ENCODE measurements at places on chromosomes 4 and X.

DNA sequence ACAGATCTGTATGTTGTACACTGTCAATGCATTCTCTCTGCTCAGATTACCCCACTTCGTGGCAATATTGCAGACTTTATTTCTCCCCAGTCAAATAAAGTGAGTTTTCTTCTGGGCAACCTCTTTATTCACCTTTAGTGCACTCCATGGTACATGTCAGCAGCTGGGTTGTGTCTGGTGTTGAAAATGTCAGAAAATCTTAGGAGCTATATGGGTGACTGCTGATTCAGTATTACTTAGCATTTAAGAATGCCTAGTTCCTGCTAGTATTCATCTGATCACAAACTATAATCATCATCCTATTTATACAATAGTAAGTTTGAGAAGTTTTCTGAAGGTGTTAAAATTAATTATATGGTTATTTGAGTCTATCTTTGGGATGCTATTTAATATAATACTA, 112.5 kb downstream of the CFAP299 start:
- DNase-seq, result no peak

GRCh38 chr4:106830879-106831278, 205.2 kb downstream of the DKK2 start:
- no peak for DNase-seq

DNA sequence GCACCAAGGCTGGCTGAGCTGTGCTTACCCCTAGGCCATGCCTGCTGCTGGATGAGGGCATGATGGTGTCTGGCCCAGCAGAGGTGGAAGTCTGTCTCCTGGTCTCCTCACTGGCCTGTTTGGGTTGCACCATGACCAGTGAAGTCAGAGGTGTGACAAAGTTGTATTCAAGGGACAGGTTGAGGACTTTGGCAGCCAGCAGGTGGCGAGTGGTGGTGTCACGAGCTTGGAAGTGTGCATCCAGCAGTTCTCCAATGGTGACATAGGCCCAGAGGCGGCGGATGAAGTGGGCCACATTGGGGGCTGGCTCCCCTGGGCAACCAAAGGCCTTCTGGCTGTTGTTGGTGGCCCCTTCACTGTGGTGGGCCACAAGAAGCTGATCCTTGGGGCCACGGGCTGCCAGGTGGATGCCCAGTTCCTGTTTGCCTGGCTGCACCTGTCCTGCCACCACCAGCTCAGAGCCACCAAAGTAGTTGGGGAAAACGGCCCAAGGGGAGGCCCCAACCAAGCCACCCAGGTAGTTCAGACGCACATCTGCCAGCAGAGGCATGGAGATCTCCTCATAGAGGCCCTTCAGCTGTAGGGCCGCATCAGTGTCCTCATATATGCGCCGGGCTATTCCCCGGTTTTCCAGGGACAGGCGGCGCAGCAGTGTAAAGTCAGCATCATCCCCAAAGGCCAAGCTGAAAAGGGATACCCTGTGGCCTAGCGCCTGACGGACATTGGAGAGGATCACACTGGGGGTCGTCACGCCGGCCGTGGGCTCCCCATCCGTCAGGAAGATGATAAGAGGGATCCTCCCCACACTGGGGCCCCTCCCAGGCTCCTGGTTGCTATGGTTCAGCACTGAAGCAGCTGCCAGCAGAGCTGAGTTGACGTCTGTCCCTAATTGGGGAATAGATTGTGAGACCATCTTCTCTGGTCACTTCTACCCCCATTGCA, 39.7 kb downstream of the ITIH6 start:
- DNase-seq, result no peak

GRCh38 chr4:91963486-91963885, 340.3 kb upstream of the GRID2 start:
- DNase-seq, result no peak

GRCh38 chr4:166301266-166301665, 428.2 kb downstream of the TLL1 start:
- DNase-seq, result no peak

- DNase-seq, result no peak
Observed at GRCh38 chr4:176090115-176090514, 24.5 kb downstream of the WDR17 start.

- no peak for DNase-seq
Observed at GRCh38 chr4:121980643-121981042, 28.8 kb upstream of the TRPC3 start.

GRCh38 chr4:159455675-159456237, 352.9 kb downstream of the RAPGEF2 start:
- no peak for DNase-seq

DNA sequence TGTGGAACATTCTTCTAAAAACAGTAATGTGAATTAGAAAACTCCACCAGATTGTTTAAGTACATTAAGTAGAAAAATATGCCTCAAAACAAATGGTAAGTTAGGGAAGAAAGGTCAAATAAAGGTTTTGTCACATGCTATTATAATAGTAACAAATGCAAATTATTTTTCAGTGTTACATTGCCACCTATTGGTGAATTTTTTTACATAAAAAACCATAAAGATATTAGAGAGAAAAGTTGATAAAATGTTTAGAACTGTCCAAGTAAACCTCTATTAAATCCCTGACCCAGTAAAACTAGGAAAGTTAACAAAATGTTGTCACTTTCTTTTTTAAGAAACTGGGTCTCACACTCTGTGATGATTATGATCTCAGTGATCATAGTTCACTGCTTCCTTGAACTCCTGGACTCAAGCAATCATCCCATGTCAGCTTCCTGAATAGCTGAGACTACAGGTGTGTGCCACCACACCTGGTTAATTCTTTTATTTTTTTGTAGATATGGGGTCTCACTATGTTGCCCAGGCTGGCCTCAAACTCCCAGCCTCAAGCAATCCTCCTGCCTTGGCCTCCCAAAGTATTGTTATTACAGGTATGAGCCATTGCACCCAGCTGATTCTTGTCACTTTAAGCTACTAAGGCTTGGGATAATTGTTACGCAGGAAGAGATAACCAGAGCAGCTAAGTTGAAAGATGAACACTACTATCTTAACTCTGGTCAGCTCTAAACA, 157.6 kb downstream of the ATRX start:
- no peak for DNase-seq

DNA sequence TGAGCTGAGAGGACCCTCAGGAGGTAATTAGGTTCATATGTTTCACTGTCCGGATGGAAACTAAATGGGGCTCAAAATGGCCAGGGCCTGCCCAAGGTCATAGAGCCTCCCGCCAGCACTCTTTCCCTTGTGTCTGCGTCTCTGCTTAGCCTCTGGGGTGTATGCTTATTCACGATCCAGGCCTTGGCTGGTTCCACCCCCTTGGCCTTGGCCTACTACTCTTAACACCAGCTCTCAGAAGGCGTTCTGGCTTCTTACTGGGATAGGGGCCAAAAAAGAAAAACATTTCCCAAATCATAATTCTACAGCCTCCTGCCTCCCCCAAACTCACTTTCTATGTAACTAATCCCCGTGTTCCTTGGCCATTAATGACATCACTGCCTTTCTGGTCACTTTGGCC, 68.8 kb downstream of the RTL5 start:
- no peak for DNase-seq

GRCh38 chr4:156038772-156039171, 85.1 kb upstream of the CTSO start:
- DNase-seq, result no peak

- no peak for DNase-seq
Observed at GRCh38 chr4:6277139-6277802, 7.6 kb downstream of the WFS1 start.

DNA sequence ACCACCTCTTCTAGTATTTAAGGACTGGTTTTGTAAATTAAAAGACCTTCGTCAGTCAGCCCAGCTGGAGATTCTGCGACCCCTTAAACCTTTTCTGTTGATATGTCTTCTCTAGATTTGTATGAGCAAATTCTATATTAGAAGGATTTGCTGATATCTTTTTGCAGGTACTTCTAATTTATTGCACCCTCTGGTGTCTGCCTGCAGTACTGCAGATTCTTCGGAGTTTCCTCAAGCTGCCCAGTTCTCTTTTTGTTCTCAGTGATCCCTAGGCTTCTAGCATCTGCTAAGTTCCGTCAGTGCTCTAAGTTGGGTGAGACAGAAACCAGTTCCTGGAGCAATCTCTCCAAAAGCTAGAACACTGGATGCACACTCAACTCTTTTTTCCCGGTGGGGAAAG, 545.2 kb downstream of the C4orf33 start:
- peak; percentile 11 for DNase-seq

GRCh38 chr4:70571772-70572171, 20.3 kb upstream of the AMBN start:
- no peak for DNase-seq

DNA sequence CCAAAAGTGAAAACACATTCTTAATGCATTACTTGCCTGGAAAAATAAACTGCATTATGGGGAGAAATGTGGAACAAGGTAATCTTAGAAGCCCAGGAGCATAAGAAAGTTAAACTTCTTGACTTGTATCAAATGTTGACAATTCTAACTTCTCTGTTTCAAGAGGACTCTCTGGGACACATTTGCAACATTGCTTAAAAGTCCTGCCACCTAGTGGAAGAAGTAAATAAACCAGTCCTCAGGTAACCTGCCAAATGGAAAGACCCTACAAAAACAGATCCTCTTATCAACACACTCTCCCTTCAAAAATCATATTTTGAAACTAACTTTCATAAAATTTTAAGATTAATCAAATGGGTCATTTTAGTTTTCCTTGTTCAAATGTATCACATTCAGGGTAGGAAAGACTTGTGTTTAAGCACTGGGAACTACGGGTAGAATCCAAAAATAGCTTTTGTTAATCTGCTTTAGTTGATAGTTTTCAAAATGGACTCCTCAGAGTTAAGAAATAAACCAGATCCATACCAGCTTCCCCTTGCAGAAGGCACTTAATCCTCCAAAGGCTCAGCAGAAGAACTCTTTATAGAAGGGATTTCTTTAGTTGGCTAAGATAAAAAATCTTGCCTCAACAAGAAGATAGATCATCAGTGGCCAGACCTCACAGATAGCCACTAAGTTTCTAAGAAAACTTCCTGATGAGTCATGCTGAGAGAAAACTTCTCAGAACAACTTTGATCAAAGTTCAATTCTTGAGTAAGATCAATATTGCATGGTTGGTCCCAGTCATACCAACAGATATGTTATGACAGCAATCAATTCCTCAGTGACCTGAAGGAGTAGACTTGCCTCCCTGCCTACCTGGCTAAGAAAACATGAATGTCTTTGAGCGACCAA, 141.7 kb downstream of the HHIP start:
- no peak for DNase-seq

DNA sequence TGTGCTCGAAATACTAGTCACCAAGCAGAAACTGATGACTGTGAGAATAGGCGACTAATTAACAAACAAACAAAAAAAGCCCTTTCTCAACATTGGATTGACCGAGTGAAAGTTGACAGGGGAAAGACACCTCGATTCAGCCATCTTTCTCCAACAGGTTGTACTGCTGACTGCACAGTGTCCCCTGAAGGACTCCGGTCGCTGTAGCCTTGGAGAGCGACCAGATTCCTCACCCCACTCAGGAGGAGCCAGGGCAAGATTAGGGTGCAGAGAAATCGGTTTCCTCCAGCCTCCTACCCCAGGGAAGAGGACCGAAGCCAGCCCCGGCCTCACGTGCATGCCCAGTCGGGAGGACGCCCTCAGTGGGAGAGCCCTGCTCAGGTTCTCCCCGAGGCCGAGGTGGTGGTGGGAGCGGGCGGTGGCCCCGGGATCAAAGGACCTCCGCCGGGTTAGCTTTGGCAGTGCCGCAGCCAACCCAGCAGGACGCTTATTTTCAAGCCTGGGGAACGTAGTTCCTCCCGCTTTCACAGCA, 1.1 kb upstream of the RAP1GDS1 start:
- DNase-seq, result peak; percentile 2

- DNase-seq, result no peak
Observed at GRCh38 chr4:89949782-89950387, 55.2 kb downstream of the MMRN1 start.

- no peak for DNase-seq
Observed at GRCh38 chrX:16039834-16040233, 83.5 kb upstream of the GRPR start.

DNA sequence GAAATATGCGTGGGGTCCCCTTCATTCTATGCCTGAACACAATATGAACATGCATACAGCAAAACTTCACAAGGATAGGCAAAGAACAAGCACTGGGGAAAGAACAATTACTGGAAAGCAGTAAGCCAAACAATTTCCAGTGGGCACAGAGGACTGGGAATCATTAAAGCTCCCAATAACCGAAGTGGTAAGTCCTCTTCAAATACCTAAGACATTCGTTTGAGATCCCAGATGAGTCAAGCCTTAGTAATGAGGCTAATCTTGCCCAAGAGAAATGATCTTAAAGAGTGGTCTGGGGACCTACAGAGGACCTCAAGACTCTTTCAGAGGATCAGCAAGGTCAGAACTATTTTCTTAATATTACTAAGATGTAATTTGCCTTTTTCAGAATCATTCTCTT, 28.6 kb downstream of the ANAPC10 start:
- no peak for DNase-seq

DNA sequence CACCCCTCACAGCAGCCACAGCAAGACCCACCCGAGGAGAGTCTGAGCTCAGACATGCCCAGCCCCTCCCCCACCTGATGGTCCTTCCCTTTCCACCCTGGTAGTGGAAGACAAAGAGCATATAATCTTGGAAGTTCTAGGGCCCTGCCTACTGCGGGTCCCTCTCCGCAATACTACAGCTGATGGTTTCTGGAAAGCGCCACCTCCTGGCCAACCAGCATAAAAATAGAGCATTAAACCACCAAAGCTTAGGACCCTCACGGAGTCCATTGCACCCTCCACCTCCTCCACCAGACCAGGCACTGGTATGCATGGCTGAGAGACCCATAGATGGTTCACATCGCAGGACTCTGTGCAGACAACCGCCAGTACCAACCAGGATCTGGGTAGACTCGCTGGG, 78.2 kb downstream of the SH3BGRL start:
- no peak for DNase-seq

DNA sequence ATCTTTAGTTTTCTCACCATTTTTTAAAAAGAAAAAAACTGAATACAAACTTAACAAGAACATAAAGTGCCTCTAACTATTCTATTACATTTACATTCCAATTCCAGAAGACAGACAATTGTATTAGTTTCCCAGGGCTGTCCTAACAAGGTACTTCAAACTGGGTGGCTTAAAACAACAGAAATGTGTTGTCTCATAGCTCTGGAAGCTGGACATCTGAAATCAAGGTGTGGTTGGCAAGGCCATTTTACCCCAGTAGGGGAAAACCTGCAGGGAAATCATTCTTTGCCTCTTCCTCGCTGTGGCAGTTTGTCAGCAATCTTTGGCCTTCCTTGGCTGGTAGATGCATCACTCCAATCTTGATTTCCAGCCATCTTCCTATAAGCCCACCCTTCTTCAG, 37.5 kb upstream of the TMEM33 start:
- DNase-seq, result no peak

- DNase-seq, result no peak
Observed at GRCh38 chr4:153074486-153074885, 129.8 kb upstream of the TRIM2 start.

Data from stimulated activated CD8-positive, alpha-beta memory T cell treated with anti-CD3 and anti-CD28 coated beads, Interleukin-2, amount 100 ng/mL, for 1 hour (primary cell).